Smooth muscle cell of the brain vasculature (primary cell): ENCODE measurements at places on chromosomes 1 and 21.

- DNase-seq: no peak
Measured at GRCh38 chr21:29075706-29076466, 2.4 kb upstream of the CCT8 start.

DNA sequence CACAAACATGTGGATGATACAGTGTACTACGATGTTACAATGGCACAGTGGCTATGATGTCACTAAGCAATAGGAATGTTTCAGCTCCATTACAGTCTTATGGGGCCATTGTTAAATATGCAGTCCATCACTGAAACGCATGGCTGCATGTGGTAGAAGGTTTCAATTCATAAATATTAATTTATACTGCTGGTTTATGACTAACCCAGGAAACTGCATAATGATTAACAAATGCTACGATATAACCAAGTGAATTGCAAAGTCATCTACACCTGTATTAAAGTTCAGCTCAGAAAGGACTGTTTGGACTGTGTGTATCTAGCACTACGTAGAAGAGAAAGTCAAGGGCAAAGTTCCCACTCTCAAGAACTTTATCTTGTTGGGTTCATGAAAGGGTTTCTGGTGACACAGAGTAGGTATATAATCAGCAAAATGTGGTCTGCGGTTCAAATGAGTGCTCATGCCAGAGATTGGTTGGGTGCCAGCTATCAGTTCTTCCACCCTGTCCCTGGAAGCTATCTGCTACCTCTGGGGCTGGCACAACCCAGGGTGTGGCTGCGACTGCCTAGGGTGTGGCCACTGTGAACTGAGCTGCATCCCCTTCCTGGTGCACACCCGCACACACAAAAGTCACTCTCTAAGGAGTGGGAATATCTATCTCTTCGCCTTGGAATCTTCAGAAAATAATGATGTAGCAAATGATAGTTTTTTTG lies 14.8 kb downstream of the MGST3 start:
- DNase-seq: no peak

DNA sequence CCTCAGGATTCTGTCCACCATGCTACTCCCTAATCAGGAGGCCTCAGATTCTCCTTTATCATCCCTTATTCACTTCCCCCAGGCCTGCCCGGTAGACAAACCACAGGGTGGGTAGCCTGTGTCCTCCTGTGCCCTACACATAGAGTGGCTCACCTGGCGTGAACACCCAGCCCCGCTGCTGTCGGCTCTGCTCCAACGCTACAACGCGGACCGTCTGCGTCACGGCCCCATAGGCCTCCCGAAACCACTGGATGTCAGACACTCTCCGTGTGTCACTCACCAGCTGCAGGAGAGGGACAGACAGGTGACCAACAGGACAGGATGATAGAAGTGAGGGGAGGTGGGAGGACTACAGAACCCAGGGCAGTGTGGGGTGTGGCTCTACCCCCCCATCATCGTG lies 10.3 kb downstream of the PMVK start:
- DNase-seq: no peak

DNA sequence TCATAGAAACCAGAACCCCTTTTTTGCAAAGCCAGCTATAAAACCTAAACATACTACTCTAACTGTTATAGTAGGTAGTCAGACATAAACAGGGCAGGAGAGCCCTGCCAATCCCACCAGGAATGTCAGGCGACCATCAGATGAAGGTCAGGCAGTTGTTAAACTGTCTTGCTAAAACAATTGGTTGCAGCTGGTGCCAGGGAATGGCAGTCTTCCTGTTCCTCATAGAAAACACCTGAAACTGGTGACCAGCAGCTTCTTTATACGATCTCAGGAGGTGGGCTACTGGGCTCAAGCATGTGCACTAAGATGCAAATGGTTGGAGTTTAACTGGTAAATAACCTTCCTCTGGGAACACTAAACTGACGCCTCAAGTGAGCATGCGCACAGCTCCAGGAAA lies 224.1 kb downstream of the COL11A1 start:
- DNase-seq: no peak

- no peak for DNase-seq
Measured at GRCh38 chr1:56169856-56170255, 409.5 kb downstream of the PLPP3 start.
